ENCODE measurements at places on chromosomes 11 and 22.
A peak's percentile ranks its signal among the peaks of the same experiment; 100 is the strongest.

DNA sequence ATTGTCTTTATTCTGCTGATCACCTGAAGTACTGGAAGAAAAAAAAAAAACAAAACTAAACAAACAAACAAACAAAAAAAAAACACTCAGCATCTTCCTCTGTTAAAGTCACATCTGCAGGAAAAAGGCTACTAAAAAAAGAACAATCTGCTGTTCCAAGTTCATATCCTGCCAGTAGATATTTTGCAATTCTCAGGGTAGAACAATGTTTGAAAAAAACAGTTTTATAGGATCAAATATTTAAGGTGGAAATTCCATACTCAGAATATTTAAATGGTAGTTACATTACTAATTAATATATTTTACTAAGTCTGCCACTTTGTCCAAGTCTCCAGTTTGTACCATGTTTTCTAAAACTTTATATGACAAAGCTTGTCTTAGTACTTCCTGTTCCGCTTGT, 175.2 kb downstream of the SBF2 start:
- DNase-seq, result no peak

DNA sequence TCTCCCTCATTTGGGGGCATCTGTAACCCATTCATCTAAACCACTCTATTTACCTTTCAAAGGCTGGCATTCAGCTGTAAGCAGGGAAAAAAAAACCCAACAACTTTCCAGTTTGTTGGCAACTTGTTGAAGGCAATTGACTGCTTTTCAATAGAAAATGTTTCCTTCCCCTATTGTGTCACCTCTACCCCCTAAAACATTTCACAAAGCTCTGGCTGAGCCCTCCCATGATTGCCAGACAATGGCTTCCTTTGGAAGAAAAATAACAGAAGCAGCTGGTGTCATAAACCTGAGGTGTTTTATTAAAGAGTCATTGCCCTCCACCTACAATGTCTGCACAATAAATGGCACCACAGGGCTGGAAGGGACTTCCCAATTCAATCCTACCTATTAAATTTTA, 22.1 kb upstream of the PSMA1 start:
- DNase-seq, result no peak

DNA sequence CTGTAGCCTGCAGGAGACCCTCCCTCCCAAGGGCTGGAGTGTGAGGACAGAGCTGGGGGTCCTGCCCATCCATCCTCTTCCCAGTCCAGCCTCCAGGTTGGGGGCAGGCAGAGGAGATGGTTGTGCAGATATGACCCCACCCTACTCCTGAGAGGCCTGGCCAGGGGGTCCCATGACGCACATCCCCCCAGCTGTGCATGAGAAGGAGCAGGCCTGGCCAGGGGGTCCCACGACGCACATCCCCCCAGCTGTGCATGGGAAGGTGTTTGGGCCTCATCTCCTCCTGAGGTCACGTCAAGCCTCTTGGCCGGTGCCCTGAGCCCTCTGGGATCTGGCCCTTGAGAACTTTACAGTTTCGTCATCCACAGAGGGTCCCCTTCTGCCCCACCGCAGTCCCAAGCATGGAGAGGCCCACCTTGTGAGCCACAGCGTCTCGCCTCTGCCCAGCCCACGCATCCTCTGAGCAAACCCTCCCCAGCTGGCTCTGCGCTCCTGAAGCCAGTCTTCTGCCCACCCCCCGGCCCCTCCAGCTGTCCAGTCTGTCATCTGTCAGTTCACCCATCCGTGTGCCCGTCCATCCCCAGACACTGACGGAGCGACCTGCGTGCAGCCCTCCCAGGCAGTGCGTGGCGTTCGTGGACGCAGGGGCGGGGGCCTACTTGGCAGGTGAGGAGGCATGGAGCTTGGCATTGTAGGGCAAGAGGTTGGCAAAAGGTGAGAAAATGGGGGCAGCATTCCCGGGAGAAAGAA, 2.3 kb downstream of the ANO9 start:
- no peak for DNase-seq

- peak; percentile 99 for DNase-seq
Measured at GRCh38 chr22:21001601-21002325, at the start of gene THAP7. Gene THAP7, minus strand, starts transcription at chr22:21002118. Its CDS starts 207 bp downstream, at chr22:21001911.

GRCh38 chr11:93589347-93589746, 46.2 kb upstream of the SMCO4 start:
- no peak for DNase-seq

DNA sequence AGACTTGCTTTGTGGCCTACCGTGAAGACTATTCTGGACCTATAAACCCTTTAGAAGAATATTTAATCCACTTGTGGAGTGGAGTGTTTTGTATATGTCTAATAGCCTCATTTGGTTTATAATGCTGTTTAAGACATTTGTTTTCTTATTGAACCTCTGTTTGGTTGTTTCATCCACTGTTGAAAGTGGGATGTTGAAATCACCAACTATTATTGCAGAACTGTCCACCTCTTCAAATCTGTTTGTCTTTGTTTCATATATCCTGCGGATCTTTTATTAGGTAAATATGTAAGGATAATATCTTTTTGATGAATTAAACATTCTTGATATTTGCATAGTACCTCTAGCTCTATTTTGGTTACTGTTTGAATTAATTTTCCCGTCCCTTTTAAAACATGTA, 49.1 kb downstream of the XKR3 start:
- DNase-seq, result no peak

DNA sequence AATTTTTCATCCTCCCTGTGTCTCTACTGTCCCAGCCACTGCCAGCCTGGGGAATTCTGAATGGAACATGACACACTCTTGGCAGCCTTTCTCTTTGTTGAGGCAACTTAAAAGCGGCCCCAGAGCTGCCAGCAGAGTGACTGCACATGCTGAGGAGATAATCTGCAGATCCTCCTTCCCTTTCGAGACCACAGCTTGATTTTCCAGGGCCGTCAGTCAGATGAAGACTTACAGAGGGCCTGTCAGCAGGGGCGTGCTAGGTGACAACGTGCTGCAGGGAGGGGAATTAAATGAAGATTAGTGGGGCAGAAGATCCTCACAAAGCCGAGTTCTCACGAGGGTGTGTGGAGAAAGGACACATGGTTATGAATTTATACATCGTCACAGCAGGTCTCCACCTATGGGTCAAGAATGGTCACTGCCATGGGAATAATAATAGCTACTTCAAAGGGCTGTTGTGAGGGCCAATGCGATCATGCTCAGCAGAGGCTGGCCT, 193.5 kb upstream of the PITPNB start:
- DNase-seq, result no peak

DNA sequence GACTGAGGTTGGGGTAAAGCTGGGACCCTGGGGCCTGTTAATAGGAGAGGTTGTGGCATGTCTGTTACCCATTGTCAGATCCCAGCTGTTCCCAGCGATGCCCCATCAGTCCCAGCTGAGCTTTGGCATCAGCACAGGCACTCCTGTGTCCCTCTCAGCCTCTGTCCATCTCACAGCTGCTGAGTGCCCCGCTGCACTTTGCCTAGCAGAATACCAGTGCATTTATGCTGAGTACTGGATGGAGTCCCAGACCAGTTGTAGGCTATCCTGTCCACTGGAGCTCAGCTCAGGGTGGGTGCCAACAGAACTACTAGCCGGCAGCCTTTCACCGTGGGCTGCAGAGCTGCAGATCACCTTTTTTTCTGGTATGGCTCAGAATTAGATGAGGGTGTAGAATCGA, 9.9 kb downstream of the FXYD6 start:
- DNase-seq, result peak; percentile 14

GRCh38 chr11:121473064-121473777, 20.5 kb upstream of the SORL1-AS1 start:
- no peak for DNase-seq

DNA sequence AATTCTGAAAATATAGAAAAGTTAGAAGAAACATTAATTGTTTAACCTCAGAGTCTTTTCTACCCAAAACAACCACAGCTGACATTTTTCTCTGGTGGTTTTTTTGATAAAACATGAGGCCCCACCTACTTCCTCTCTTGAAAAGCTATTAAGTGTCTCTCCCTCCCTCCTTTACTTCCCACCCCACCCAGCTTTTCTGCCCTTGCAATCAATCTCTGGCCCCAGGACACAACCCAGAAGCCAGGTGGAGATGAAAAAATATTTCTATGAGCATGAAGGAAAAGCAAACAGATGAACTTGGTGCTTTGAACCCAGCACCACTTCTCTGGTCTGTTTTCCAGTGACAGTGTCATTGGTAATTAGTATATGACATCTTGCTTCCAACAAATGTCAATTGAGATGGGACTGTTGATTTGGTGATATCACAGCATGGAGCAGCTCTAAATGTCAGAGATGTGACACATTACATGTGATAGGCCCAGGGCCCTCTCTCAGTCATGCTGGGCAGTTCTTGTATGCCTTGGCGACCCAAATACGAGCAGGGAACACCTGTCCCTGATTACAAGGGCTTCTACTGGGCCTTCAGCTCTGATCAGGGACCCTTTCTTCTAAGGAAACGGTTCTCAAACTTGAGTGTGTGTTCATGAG, 23.9 kb upstream of the TMPRSS13 start:
- DNase-seq, result no peak

DNA sequence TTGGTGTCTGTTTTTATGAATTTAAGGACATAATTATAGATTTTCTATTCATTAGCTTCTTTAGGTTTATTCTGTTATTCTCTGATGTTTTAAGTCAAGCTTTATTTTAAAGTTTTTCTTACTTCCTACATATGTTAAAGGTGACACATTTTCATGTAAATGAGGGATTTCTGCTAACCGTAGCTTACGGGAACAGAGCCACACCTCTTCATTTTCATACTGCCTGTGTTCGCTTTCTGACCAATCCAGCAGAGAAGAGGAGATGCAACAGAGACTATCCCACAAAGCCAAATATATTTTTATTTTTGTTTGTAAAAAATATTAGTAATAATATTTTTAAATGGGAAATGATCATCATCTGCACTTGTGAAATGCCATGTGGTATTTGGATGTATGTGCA, 774.1 kb downstream of the BRD1 start:
- no peak for DNase-seq

DNA sequence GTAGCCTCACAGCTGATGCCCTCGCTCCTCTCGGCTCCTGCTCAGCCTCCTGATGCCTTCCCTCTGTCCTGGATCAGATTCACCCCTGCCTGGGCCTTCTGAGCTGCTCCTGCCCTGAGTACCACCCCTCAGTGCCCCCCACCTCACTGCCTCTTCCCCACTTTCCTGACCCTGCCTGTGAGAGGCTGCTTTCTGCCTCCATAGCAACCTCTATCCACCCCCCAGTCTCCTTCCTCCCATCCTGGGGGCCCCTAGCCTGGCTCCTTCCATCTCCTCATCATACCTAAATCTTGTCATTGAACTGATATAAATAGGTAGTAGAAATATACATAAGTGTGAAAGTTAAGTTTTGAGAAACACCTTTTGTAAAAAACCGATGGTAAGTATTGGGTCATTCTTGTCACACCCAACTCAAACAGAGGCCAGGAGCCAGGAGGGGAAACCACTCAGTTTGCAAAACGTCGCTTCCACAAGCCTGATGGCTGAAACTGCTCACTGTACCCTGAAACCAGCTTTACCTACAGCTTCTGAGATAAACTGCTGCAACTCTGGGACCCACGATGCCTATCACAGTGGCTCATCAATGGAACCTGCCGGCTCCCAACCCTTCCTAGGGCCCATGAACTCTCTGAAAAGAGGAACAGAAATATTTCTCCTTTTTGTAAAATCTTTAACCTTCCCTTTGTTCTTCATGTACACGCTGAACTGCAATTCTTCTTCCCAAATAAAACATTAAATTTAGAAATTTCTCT, 4.8 kb upstream of the APOBEC3H start:
- no peak for DNase-seq

- DNase-seq, result no peak
Measured at GRCh38 chr11:125999234-125999880, 53.5 kb downstream of the VSIG10L2 start.

DNA sequence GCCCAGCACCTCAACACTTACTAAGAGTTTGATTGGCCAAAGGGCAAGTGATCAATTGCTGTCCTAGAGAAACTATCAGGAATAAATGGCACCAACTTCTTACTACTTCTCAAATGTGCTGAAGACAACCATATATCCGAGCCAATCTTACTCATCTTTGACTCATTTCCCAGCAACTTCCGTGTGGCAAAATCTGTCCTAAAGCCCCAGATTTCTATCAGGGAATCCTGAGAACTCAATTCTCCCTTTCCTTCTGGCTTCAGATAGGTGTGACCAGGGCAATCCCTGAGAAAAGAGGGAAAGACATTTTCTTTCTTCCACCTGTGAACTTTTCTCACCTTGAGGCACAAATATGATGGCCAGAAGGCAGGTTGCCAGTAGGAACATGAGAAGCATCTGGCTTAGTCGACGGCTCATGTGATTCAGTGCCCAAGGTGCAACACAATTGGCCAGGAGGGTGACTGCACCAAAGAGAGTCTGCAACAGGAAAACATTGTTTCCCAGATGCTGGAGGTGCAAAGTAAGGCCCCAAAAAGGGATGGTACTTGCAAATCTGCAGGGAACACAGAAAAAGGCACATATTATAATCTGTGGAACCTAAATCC, 21.8 kb upstream of the SLC22A24 start:
- DNase-seq, result no peak

- no peak for DNase-seq
Measured at GRCh38 chr11:57417056-57417455, 9.9 kb downstream of the SLC43A3 start.

- DNase-seq, result no peak
Measured at GRCh38 chr11:131980199-131980598, 609.8 kb downstream of the NTM start.

DNA sequence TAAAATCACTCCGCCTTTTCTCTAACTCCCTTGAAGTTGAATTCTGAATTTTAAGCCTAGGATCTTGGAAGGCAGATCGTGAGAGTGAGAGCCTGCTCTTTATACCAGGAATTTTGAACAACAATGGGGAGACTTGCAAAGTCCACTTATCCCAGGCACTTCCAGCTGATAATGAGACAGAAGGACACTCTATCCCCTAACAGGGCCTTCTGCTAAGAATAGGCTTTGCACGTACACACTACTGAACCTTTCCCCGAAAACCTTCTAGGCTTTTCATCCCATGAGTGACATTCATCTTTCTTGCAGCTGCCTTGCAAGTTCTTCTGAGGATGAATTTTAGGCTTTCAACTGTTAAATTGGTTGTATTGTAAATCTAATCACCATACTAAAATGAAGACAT, 44.0 kb upstream of the WT1 start:
- no peak for DNase-seq

DNA sequence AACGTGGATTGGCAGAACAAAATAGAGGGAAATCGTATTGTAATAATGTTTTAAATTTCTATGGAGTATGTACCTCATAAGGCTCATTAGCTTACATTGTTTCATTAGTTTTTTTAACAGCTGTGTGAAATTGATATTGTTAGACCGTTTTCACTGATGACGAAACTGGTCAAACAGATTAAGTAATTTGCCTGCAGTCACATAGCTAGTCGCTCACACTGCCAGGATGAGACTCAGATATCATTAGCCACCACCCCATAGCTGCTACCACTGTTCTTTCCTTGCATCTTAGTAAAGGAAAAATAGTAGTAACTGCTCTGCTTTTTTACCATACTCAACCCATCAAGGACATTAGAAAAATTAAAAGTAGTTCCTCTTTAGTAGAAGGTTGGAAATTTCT, 64.0 kb downstream of the DKK3 start:
- DNase-seq, result no peak

GRCh38 chr11:10538924-10539323, 2.1 kb downstream of the RNF141 start:
- no peak for DNase-seq

GRCh38 chr11:70631624-70632047, 233.3 kb downstream of the CTTN start:
- DNase-seq, result no peak

Measured in activated effector memory CD4-positive, alpha-beta T cell treated with anti-CD3 and anti-CD28 coated beads, Interleukin-2, amount 50 U/mL, for 16 hours (primary cell).